ENCODE measurements at places on chromosomes 16 and 17.

- DNase-seq, result no peak
Observed at GRCh38 chr17:6476076-6476809, 32.0 kb downstream of the PIMREG start.

DNA sequence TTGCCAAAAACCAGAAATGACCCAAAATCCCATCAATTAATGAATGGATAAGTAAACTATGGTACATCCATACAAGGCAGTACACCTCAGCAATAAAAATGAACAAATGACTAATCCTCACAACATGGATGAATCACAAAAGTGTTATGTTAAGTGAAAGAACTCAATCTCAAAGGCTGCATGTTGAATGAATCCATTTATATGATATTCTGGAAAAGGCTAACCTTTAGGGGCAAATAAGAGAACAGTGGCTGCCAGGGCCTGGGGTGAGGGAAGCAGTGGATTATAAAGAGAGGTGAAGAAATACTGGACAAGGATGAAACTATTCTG, 46.1 kb upstream of the MSI2 start:
- no peak for DNase-seq

- DNase-seq, result peak; percentile 21
Observed at GRCh38 chr16:252366-253337, 18.0 kb downstream of the FAM234A start.

DNA sequence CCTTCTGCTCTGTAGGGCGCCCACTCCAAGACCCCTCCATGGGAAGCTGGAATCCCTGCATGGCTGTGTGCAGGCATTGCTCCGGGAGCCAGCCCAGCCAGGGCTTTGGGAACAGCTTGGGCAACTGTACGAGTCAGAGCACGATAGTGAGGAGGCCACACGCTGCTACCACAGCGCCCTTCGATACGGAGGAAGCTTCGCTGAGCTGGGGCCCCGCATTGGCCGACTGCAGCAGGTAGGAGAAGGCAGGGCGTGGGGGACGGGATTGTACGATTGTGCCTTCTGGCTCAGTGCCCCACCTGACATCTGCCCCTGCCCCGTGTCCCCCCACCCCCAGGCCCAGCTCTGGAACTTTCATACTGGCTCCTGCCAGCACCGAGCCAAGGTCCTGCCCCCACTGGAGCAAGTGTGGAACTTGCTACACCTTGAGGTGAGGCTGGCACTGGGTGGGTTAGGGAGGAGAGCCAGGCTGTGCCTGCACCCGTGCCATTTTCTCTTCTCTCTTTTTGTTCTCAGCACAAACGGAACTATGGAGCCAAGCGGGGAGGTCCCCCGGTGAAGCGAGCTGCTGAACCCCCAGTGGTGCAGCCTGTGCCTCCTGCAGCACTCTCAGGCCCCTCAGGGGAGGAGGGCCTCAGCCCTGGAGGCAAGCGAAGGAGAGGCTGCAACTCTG, 8.7 kb upstream of the TMEM88 start:
- DNase-seq, result no peak

- no peak for DNase-seq
Observed at GRCh38 chr17:41424111-41424635, at the start of gene KRT37. KRT37 (minus strand) TSS chr17:41424585; CDS start chr17:41424523, 62 bp downstream.

DNA sequence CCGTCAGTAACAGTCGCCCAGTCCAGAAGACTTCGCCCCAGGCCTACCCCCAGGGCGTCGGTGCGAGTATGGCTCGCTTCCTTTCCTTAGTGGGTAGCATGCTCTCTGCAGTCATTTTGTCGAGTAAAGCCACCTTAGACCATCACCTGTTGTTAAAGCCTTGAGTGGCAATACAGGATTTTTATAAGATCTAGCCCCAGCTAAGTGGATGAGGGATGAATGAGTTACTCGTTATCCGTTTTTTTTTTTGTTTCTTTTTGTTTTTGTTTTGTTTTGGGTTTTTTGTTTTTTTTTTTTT, 322 bp upstream of the KLHL11 start:
- DNase-seq, result no peak

GRCh38 chr17:63356337-63356757, 89.8 kb downstream of the CYB561 start:
- DNase-seq, result no peak

- DNase-seq, result peak; percentile 88
Observed at GRCh38 chr17:7004398-7005253, 7.8 kb upstream of the RNASEK start.

- DNase-seq, result no peak
Observed at GRCh38 chr17:47806913-47807255, 14.7 kb downstream of the OSBPL7 start.

GRCh38 chr17:50687200-50688066, 20.3 kb downstream of the ANKRD40 start:
- no peak for DNase-seq

GRCh38 chr17:62975206-62975605, 9.2 kb downstream of the TANC2 start:
- DNase-seq, result no peak

DNA sequence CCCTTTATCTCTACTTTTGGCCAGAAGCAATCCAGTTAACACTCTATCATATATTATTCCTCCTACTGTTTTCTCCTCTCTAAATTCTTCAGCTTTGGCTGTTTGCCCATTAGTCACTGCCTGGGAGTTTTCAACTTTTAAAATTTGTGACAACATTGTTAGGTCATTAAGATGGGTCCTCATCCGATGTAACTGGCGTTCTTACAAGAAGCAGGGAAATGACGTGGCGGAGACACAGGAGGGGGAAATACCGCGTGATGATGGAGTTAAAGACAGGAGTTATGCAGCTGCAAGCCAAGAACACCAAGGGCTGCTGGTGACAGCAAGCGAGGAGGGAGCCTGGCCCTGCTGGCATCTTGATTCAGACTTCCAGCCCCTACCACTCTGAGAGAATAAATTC, 34.8 kb upstream of the CPHXL start:
- DNase-seq, result no peak

DNA sequence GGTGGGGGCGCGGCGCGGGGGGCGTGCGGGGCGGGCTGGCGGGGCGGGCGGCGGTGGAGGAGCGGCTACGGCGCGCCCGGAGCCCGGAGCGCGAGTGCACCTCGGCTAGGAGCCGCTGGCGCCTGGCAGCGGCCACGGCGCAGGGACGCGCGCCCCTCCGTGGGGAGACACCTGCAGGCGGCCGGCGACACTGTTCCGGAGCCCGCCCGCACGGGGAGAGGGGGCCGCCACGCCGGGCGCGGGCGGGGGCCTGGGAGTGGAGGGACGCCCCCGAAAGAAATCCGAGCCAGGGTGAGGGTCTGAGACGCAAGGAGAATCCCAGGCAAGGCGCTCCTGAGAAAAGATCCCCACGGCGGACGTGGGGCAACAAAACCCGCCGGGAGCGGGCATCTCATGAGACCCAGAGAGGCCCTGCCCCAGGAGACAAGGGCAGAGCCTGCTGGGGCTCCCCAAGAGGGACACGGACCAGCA, at the start of gene GSG1L:
GSG1L (minus strand) TSS at position 124 of the 471 bp plus-strand sequence. CDS start 290 bp downstream, outside the sequence.
- no peak for DNase-seq

DNA sequence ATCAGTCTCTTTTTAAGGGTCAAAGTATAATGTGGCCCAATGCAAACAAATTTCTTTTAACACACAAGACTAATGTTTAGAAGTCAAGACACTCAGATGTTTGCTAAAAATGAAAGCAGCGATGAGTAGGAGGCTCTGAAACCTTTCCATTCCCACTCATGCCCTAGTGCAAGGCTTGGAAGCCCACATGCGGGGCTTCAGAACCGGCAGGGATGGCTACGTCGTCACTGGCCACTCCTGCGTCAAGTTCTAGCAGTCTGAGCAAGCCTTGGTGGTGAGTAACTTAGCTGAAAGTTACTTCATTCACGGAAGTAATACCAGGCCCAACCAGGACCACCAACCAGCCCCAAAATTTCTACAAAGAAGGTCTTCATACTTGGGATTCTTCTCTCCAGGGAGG, 14.8 kb upstream of the TMED6 start:
- DNase-seq, result no peak

DNA sequence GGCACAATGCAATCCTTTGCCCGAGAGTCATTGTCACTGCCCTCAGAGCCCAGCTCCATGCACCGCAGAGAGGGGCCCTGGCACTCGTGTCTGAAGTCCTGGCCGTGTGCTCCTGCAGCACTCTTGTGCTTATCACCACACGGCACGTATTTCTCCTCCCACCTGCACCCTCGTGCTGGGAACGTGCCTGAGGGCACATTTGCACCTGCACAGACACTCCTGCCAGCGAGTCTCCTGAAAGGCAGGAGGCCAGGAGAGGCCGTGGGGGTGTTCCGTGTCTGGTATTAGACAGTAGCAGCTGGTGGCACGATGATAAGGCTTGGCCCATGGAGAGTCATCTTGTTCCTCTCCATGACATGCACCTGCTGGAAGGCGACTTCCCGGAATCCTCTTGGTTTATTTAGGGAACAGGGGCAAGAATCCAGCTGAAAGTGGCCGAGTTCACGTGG, 3.4 kb upstream of the ACSF3 start:
- no peak for DNase-seq

- no peak for DNase-seq
Observed at GRCh38 chr17:67148352-67148751, 96.6 kb downstream of the HELZ start.

- DNase-seq, result no peak
Observed at GRCh38 chr17:45233423-45233924, 11.8 kb downstream of the FMNL1 start.

GRCh38 chr17:8013731-8014557, 11.5 kb downstream of the GUCY2D start:
- no peak for DNase-seq

DNA sequence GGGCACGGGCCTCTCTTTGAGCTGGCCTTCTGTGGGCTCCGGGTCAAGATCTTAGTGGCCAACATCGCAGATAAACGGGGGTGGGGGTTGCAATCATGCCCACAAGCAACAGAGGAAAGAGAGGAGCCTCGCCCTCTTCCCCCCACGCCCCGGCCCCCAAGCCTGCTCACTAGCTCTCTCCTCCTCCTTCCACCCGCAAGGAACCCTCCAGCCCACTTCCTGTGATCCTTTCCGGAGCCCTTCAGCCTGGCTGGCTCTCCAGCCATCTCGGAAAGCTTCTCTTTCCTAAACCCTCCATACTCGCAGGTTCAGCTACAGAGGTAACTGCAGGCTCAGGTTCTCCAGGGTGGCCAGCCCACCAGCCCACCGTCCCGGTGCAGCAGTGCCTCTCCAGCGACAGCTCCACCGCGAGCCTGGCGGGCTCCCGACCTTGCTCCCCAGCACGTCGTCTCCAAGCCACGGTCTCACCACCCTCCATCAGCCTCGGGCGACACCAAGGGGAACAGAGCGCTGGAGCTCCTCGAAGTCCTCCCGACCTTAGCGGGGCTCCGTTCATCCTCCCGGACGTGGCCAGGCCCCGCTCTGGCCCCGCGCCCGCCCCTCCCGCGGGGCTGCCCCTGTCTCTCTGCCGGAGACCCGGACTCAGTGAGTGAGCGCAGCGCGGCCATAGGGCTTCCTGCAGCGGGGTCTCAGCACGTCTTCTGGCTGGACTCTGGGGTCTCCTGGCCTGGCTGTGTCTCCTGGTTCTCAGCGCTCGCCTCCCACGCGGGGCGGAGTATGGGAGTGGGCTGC, 12.9 kb upstream of the ODF4 start:
- no peak for DNase-seq

- DNase-seq, result no peak
Observed at GRCh38 chr17:81537856-81538555, 9.8 kb downstream of the FSCN2 start.

- peak; percentile 75 for DNase-seq
Observed at GRCh38 chr17:50944054-50944901, 78.1 kb upstream of the TOB1 start.

- DNase-seq, result no peak
Observed at GRCh38 chr17:12859520-12859919, 70.2 kb downstream of the ARHGAP44 start.

Measured in CD4-positive, alpha-beta T cell treated with Interleukin-2 at 100 ng/mL for 4 hours (primary cell).